HFFc6 (cell line): ENCODE measurements at places on chromosomes 2 and 18. TPM values are rescaled to one million over a fixed set of nuclear protein-coding genes. Genes with fewer than 3 reads are reported as not detected.

Gene LIMS2
- total RNA-seq: 49.9 to 57.7 TPM (median 56.1 TPM) in 3 replicates

Gene SERPINB11
- total RNA-seq: not detected in 2 replicates

Gene CD8B2
- not detected in 2 replicates for total RNA-seq

Gene SP140
- total RNA-seq: 0.27 to 1.0 TPM (median 0.66 TPM) in 3 replicates

Gene THADA
- 15.7 and 16.6 TPM in 2 replicates for total RNA-seq

Gene CREG2
- total RNA-seq: not detected in 3 replicates

Gene ELOA2
- not detected in 3 replicates for total RNA-seq

Gene GALNT1
- total RNA-seq: 39.1 to 48.6 TPM (median 47.2 TPM) in 3 replicates

Gene STAT4
- 0.44 to 0.57 TPM (median 0.50 TPM) in 3 replicates for total RNA-seq

Gene LIPG
- not detected in 3 replicates for total RNA-seq

Gene RBKS
- total RNA-seq: 1.8 to 3.4 TPM (median 2.2 TPM) in 3 replicates

Gene B3GNT7
- 0.14 to 0.16 TPM in 2 of 3 replicates, not detected in the other for total RNA-seq

Gene TSPYL6
- not detected in 3 replicates for total RNA-seq

Gene GALNT5
- total RNA-seq: 26.7 to 61.9 TPM (median 45.6 TPM) in 3 replicates

Gene NIF3L1
- 18.8 to 24.2 TPM (median 20.9 TPM) in 3 replicates for total RNA-seq

Gene RFTN2
- total RNA-seq: 0.05 to 0.59 TPM (median 0.32 TPM) in 3 replicates

Gene ARMC9
- total RNA-seq: 53.1 to 98.8 TPM (median 57.2 TPM) in 3 replicates

Gene SLC23A3
- total RNA-seq: 0.36 to 0.89 TPM (median 0.77 TPM) in 3 replicates

Gene GNAL
- 0.09 to 0.20 TPM (median 0.09 TPM) in 3 replicates for total RNA-seq

Gene CCDC85A
- total RNA-seq: 25.2 and 36.0 TPM in 2 replicates

Gene RAB31
- total RNA-seq: 30.6 to 43.5 TPM (median 34.0 TPM) in 3 replicates

Gene EPHA4
- 51.9 to 62.0 TPM (median 55.2 TPM) in 3 replicates for total RNA-seq

Gene GPR35
- total RNA-seq: 0.12 to 0.19 TPM in 2 of 3 replicates, not detected in the other

Gene SCN7A
- total RNA-seq: 0.05 TPM in 1 of 3 replicates, not detected in the others

Gene STRADB
- 32.9 to 44.2 TPM (median 34.7 TPM) in 3 replicates for total RNA-seq

Gene OXER1
- total RNA-seq: not detected in 3 replicates

Gene M1AP
- 0.15 to 0.34 TPM (median 0.17 TPM) in 3 replicates for total RNA-seq

Gene CCDC150
- 1.3 to 4.0 TPM (median 2.6 TPM) in 3 replicates for total RNA-seq

Gene CASP8
- total RNA-seq: 10.0 to 14.3 TPM (median 12.9 TPM) in 3 replicates

Gene MITD1
- total RNA-seq: 15.7 to 17.2 TPM (median 17.0 TPM) in 3 replicates

Gene NAPG
- 37.4 to 39.3 TPM (median 38.0 TPM) in 3 replicates for total RNA-seq

Gene SERPINB8
- total RNA-seq: 33.6 and 41.1 TPM in 2 replicates

Gene RBM43
- 3.8 to 7.8 TPM (median 4.4 TPM) in 3 replicates for total RNA-seq

Gene TPO
- total RNA-seq: not detected in 3 replicates

Gene DSG1
- total RNA-seq: not detected in 3 replicates

Gene SERPINB7
- 213 to 476 TPM (median 357 TPM) in 3 replicates for total RNA-seq

Gene NEURL3
- not detected in 3 replicates for total RNA-seq

Gene ASPRV1
- total RNA-seq: 0.33 TPM in 1 of 3 replicates, not detected in the others

Gene LYG2
- not detected in 3 replicates for total RNA-seq

Gene CROCC2
- not detected in 3 replicates for total RNA-seq

Gene TRABD2A
- total RNA-seq: 10.2 to 42.7 TPM (median 15.9 TPM) in 3 replicates

Gene UGP2
- 171 to 190 TPM (median 181 TPM) in 3 replicates for total RNA-seq
